ENCODE measurements at places on chromosomes 12 and 14.
A peak's percentile ranks its signal among the peaks of the same experiment; 100 is the strongest.

- DNase-seq: peak; percentile 58
Observed at GRCh38 chr12:50764286-50765094, 589 bp downstream of the ATF1 start.

- DNase-seq: no peak
Observed at GRCh38 chr12:88716240-88716639, 136.0 kb upstream of the KITLG start.

DNA sequence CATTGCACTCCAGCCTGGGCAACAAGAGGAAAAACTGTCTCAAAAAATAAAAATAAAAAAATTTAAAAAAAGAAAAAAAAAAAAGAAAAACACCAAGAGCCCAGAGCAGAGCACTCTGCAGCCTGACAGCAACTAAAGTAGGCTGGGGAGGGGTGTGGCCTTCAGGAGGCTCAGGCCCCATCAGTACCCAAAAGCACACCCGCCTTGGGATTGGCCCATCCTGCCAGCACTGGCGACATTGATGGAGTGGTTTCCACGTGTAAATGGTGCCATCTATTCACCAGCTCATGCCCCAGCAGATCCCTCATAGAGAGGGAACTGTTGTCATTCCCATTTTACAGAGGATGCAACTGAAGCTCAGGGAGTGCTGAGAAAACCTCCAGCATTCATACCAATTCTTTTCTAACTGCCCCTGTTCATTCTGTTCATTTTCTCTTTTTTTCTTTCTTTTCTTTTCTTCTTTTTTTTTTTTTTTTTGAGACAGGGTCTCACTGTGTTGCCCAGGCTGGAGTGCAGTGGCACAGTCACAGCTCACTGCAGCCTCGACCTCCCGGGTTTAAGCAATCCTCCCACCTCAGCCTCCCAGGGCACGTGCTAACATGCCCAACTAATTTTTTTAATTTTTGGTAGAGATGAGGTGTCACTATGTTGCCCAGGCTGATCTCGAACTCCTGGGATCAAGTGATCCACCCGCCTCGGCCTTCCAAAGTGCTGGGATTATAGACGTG is 89.3 kb downstream of the IRF2BPL start:
- DNase-seq: no peak

DNA sequence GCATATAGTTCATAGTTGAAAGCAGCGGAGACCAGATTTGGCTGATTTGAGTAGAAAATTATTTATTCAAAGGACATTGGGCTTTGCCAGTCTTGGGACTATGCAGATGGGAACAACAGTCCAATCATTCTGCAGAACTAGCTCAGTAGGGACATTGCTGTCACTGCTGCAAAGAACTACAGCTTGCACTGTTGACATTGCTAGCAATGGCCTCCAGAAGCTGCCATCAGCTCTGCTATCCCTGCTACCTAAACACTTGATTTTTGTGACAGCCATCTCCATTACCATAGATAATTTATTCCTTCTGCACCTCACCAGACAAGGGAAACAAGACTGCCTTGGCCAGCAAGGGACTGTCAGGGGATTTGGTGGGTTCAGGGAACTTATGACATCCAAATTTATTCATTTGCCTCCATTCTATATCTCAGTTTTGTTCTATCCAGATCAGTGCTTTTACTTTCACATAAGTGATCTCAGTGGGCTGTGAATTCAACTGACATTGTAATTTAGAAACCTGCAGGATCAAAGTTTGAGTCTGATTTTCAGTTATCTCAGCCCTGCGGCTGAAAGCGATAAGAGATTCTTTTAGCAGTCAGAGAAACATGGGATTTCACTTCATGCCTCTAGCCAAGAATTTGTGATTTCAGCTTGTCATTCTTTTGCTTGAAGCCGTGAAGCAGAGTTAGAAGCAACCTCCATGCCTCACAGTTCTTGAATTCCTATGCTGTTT is 136.7 kb upstream of the FBXO33 start:
- no peak for DNase-seq

DNA sequence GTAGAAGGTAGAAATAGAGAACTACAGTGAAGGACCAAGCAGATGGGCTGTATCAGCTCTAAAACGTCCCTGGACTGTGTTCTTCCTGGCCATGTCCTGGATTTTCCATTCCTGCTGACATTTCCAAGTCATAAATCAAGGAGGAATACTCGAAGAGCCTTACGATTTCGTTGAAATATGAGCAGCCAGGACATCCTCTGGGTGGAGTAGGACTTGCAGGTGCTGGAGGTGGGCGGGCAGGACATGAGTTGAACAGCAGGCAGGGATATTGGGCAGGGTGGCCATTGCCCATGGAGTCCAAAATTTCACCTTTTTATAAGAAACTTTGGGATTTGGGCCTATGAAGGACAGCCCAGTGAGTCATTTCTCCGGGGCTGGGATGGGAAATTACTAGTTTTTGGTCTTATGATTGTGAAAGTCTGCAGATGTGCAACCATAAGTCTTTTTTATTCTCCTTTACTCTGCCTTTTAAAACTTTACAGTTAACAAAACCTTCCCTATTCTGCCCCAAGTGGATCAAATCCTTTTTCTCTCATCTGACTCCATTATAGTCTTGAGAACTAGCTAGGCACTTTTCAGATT is 88.8 kb downstream of the TMX1 start:
- no peak for DNase-seq

GRCh38 chr12:52681526-52682380 is 1.5 kb upstream of the KRT1 start:
- DNase-seq: peak; percentile 9

DNA sequence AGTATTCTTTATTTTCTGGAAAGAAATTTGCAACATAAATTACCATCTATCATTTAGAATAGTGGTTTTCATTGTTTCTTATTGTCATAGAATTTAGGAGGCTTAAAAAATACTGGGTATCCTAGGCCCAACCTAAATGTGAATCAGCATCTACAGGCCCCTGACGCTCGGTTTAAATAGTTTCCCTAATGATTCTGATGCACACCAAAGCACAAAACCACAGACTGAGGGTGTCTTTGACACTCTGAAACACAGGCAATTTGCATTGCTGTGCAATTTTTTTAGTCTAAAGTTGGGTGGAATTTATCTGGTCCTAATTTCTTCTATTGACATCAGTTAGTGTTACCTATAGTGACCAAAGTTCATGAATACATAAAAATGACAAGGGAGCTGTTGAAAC is 87.6 kb upstream of the SSTR1 start:
- DNase-seq: no peak

DNA sequence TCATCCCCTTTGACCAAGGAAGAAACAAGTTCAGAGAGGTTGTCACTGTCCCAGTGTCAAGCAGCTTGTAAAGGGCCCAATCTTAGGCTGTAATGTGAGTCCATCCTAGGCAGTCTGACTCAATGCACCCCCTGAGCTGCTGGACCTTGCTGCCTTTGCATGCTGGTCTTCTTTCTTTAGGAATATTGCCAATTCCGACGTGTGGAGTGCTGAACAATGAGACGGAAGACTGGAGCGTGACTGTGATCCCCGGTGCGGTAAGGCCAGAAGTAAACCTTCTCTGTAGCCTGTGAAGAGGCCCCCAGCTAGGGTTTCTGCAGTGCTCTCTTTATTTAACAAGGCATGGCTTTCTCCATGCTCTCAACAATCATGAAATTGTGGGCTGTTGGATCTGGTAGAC is 963 bp downstream of the TCTN2 start:
- no peak for DNase-seq

DNA sequence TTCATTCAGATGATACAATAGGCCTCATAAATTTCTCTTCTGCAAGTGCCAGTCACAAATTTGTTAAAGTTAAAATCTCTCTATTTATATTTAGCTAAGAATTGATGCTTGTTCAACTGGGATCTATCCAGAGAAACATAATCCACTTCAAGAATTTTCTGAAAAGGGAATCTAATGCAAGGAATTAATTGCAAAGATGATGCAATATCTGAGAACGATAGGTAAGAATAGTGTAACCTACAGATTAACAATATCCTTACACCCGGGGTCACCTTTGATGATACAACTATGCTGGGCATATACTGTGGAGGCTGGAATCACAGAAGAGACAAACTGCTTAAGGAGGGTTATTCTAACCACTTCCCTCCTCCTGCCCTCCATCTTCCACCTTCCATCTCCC is 295.1 kb downstream of the FOXG1 start:
- no peak for DNase-seq

DNA sequence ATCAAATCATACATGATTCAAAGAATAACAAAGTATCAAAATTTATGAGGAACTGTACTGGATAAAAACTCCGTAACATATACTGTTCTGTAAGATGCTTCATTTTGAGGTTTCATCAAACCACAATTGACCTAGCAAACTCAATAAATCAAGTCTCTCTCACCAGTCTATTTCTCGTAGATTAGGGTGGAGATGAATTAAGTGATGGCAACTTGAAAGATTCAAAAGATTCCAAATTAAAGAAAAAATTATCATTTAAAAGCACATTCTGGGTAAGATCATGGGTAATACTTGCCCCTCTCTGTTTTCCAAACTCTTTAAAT is 74.4 kb downstream of the PAPLN start:
- DNase-seq: no peak

DNA sequence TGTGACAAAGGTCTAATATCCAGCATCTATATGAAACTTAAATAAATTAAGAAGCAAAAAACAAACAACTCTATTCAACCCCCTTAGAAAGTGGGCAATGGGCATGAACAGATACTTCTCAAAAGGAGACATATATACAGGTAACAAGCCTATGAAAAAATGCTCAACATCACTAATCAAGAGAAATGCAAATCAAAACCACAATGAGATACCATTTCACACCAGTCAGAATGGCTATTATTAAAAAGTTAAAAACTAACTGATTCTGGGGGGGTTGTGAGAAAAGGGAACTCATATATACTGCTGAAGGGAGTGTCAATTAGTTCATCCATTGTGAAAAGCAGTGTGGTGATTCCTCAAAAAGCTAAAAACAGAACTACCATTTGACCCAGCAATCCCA is 198.9 kb downstream of the BMP4 start:
- no peak for DNase-seq

- DNase-seq: no peak
Observed at GRCh38 chr14:47208434-47208833, 467.0 kb downstream of the MDGA2 start.

DNA sequence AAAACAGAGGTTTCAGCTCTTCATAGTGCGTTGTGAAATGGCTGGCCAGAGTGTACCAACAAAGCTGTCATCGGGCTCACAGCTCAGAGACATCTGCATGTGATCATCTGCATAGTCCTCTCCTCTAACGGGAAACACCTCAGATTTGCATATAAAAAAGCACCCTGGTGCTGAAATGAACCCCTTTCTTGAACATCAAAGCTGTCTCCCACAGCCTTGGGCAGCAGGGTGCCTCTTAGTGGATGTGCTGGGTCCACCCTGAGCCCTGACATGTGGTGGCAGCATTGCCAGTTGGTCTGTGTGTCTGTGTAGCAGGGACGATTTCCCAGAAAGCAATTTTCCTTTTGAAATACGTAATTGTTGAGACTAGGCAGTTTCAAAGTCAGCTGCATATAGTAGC is 14.3 kb upstream of the PAPLN start:
- DNase-seq: no peak

GRCh38 chr12:104733717-104734175 is 224.3 kb downstream of the SLC41A2 start:
- peak; percentile 11 for DNase-seq

GRCh38 chr12:46933947-46934346 is 108.2 kb upstream of the SLC38A4 start:
- DNase-seq: no peak

DNA sequence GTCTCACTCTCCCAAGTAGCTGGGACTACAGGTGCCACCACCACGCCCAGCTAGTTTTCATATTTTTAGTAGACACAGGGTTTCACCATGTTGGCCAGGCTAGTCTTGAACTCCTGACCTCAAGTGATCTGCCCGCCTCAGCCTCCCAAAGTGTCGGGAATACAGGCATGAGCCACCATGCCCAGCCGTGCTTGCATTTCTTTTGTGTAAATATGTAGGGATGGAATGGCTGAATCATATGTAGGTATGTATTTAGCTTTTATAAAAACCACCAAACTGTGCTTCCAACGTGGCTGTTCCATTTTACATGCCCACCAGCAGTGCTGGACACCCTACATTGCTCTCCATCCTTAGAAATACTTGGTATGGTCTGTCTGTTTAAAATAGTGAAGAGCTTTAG is 32.8 kb upstream of the CLMN start:
- no peak for DNase-seq

- no peak for DNase-seq
Observed at GRCh38 chr12:75892731-75893408, 138.7 kb downstream of the PHLDA1 start.

DNA sequence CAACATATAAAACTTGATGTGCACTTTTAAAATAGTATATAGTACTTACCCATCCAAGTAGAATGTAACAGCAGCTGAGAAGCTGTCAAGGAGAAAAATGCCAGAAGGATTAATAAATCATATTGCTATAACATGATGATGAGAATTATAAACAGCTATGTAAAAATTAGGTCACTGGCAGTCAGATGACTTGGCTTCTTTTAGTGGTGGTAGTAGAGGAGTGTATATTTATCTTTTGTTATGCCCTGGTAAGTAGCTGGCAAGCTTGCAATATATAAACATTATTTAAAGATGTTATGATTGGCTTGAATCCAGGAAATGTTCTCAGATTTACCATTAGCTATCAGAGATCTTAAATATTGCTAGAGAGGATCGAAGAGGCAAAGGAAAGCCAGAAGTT is 471.0 kb upstream of the MGAT4C start:
- no peak for DNase-seq

- no peak for DNase-seq
Observed at GRCh38 chr12:85580562-85581168, 255.5 kb downstream of the RASSF9 start.

GRCh38 chr12:30754750-30755394 is at the start of gene CAPRIN2:
CAPRIN2 (minus strand) TSS chr12:30754951; CDS start chr12:30753520, 1,431 bp downstream.
- DNase-seq: peak; percentile 90

GRCh38 chr12:100554608-100555077 is 18.8 kb upstream of the GAS2L3 start:
- no peak for DNase-seq

GRCh38 chr12:91959220-91959619 is 186.4 kb downstream of the BTG1 start:
- DNase-seq: no peak

DNA sequence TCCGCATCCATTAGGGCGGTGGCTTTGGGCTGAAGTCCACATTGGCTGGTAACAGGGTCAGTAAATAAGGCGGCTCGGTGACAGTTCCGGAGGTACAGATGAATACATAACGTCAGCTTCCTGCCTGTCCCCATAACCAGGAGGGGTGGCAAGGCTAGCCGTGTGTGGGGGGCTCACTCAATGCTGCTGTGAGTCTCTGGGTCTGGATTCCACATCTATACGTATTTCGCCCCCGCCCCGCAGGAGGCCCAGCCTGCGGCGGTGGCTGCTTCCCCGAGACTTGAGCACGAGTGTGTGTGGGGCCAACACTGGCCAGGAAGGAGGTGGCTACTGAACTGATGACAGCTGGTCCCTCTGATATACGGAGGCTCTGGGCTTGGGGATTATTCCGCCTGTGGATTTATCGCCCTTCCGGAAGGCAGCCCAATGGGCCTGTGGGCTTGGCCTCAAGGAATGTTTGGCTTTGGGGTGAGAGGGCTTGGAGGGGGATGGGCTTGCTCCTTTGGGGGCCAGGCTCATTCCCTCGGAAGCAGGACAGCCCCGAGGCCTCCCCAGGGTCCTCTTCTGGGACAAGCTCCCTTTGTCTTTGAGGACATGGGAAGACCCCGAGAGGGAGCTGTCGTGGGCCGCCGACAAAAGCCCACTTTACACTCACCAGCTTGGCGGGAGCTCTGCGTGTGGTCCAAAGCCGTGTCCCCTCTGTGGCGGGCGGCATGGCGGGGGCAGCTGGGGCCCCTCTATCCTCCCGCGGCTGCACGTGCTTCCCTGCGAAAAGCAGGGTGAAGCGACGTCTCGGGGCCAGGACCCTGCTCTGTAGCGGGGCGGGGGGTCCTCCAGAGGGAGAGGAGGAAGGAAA is 82.1 kb downstream of the KIF26A start:
- DNase-seq: no peak
